ENCODE measurements at places on chromosomes 3 and 15.

- no peak for DNase-seq
These were observed 18.6 kb downstream of the CAND2 start for GRCh38 chr3:12815078-12815477.

DNA sequence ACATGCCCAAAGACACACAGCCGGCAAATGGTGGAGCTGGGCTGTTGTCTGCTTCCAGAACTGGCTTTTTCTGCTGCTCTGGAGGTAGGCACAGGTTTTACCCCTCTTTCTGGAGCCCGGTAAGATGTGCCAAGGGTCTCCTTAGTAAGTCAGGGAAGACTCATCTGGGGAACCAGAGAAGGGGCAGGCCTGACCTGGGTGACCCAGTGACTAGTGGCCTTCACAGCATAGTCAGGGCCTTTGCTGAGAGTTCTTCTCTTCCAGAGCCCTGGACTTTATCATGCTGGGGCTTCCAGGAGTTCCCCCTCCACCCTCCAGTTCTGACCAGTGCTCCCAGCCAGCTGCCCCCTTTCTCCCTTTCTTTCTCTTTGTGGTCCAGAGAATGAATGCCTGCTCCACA lies 3.2 kb downstream of the CD276 start:
- no peak for DNase-seq

DNA sequence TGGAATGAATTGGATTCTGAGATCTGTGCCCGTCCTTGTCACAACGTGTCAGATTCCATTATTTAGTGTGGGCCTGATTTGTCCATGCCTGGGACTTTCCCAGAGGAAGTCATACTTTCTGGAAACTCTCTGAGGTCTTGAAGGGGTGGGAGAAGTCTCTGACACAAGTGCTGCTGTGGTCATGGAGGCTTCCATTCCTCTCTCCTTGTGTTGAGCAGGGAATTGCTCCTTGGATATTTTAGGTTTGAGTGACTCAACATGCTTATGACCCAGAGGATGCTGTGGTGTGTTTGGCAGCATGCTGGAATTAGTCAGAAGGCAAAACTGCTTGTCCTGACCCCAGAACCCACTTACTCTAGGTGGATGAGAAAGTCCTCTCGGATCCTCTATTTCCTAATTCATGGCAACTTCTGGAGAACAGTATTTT lies 132.1 kb downstream of the LPP start:
- DNase-seq, result peak; percentile 91

- no peak for DNase-seq
These were observed 49.6 kb downstream of the CEMIP start for GRCh38 chr15:80828796-80829195.

DNA sequence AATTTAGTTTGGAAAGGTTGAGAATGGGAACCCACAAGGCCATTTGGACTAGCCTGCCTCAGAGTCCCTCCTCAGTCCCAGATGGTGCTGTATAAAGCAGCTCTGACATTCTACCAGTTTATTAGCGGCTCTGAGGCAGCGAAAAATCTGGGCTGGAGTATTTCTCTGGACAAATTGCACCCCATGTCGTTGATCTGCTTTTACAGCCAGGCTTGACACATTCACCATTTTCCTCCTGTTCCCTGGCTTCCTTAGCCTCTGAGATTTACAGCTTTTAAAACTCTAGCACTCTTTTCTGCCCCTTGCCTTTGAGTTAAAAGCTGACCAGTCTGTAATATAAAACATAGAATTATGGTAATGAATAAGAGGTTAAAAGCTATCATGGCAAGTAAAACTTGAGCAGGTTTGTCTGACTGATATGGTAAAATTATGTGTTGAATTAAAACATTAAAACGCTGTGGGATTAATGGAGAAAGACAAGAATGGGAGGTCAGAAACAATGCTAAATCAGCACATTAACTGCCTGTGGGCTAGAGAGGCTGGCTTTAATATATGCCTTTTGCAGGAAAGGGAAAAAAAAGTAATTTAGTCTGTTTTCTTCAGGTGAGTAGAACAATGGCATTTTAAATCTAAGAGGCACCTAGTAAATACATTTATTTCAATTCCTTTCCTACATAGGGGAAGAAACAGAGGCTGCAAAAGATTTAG lies 131.2 kb downstream of the MCTP2 start:
- no peak for DNase-seq

DNA sequence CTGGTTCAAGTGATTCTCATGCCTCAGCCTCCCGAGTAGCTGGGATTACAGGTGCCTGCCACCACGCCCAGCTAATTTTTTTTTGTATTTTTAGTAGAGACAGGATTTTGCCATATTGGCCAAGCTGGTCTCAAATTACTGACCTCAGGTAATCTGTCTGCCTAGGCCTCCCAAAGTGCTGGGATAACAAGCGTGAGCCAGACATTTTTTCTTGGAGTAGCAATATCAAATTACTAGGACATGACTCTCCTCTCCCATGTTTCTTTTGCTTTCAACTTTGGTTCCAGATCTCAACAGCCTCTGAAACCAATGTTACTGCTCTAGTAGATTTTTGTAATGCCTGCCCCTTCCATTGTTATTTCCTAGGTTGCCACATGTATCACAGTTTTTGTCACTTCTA lies 462.0 kb downstream of the GBE1 start:
- no peak for DNase-seq

- DNase-seq, result no peak
These were observed 36.0 kb downstream of the SENP5 start for GRCh38 chr3:196903740-196904139.

DNA sequence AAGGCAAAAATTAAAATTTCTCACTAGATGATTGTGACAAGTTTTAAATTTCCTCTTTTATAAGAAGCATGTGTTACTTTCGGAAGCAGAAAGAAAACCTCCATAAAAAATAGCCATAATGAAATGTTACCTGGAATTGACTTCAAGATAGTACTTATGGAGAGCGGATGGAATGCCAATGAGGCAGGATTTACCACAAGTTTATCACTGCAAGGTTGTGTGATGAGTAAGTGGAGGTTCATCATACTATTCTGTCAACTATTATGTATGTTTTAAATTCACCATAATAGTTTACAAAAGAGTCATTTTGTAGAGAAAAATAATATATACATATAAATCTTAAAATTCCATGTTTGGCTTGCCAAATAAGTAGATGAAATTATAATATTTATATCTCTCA lies 230.3 kb downstream of the SCAPER start:
- DNase-seq, result no peak

Data from AG20443 (cell line).